ENCODE measurements at places on chromosomes 11 and 22.

- no peak for DNase-seq
These were observed 4.9 kb upstream of the LINC01488 start for GRCh38 chr11:69476509-69476961.

DNA sequence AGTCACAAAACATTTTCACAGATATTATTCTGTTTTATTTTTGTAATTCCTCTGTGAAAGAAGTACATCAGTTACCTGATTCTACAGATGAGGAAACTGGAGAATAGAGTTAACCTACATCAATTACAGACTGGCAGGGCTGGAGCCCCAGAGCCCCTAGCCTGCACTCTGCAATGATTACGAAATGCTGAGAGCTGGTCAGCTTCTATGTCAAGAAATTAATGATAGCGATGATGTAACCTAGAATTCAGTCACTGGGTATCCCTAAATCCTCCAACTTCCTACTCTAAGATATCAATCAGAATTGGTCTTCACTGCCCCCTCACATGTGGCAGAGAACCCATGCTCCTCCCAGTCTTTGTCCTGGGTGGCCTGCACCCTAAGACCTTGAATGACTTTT lies 273.5 kb upstream of the PLET1 start:
- DNase-seq, result no peak

DNA sequence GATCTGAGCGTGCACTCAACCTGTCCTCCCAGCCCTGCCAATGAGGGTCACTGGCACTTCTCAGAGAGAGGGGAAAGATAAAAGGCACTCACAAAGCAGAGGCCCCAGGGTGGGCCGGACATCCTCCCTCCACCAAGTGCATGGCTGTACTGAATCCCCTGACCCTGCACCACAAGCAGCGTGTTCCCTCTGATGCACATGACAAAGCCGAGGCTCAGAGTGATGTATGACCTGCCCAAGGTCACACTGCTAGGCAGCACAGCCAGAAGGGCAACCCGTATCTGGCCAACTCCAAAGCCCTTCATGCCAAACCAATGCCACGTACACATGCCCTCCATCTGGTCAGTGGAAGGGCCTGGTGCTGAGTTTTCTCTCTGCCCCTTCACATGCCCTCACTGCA lies 22.1 kb downstream of the SPATA19 start:
- DNase-seq, result no peak

DNA sequence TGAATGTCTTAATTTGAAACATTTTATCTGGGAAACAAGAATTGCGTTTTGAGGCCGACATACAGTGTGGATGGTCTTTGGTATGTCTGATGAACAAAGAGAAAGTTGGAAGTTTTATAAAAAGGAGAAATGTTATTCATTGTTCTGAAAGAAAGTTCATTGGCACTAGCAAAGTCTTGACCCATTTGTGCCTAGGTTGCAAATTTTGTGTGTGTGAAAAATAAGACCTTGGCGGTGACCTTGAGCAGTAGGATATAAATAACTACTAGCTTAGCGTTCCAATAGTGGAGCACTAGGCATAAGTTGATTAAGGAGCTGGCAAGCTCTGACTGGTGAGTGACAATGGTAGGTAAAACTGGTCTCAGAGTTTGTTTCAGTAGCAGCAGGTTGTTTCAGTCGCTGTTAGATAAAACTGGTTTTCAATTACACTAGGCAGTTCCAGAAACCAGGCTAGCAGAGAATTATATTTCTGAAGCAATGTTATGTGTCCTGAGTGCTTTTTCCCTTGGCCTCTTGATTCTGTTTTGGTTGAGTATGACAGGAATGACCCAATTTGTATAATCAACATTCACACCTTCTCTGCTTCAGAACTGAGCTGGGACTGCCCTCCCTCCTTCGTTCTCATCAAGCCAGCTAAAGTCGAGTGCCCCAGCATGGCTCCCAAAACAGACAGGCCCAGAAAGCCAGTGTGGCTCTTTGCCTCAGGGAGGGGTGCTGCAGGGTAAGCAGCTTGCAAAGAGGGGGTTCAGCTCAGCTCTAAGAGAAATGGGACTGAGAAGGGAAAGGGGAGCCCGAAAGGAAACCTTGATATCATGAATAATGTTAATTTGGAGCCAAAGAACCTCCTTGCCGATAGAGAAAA lies 85.7 kb downstream of the NTM start:
- no peak for DNase-seq

DNA sequence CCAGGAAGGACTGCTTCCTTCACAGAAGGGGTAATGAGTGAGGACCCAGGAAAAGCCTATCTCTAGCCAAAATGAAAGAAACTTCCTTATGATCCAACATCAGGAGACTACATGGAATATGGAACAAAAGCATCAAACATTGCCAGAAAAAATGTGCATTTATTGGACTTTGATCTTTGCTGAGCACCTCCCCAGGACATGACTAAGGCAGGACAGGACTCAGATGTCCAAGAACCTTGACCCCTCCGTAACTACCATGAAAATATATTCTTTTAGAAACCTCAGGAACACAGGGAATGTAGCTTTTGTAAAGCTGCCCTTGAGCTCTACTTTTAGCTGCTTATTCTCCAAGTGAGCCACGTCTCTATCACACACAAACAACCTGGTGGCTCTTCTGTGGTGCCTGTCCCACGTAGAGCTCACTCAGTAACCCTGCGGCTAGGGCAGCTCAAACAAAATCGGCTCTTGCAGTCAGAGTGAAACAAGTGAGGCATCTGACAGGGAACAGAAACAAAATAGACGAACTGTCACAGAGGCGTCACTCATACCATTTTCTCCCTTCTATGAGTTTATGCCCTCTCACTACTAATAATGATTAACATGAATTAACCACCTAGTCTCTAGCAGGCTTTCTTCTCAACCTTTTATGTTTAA lies 471.5 kb upstream of the API5 start:
- DNase-seq, result no peak

DNA sequence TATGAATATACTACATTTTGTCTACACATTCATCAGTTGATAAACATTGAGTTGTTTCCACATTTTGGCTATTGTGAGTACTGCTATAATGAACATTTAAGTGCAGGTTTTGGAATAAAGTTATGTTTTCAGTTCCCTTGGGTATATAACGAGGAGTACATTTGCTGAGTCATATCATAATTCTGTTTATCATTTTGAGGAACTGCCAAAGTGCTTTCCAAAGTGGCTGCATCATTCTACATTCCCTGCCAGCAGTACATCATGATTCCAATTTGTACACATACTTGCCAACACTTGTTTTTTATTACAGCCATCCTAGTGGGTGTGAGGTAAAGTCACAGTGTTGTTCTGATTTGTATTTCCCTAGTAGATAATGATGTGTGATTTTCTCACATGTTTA lies 1458.6 kb upstream of the TENM4 start:
- no peak for DNase-seq

DNA sequence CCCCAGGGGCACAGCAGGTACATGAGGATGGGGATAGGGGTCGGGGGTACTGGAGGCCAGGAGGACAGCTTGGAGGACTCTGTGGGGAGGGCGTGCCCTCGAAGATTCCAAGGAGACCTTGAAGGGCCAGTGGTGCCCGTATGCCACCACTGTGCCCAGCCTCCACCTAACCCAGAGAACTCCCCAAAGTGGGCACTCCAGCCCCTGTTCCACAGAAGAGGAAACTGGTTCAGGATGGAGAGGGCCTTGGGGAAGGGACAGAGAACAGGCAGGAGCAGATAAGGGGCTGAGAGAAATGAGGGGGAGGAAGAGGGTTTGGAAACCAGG lies 2.2 kb upstream of the PHLDA2 start:
- no peak for DNase-seq

GRCh38 chr11:46554213-46555147 lies 39.3 kb downstream of the AMBRA1 start:
- no peak for DNase-seq

- no peak for DNase-seq
These were observed 154.9 kb upstream of the CEP126 start for GRCh38 chr11:101759771-101760450.

- DNase-seq, result no peak
These were observed 33.0 kb upstream of the PITPNB start for GRCh38 chr22:27952091-27952490.

- no peak for DNase-seq
These were observed 3.5 kb upstream of the MAPK8IP2 start for GRCh38 chr22:50597097-50597496.

DNA sequence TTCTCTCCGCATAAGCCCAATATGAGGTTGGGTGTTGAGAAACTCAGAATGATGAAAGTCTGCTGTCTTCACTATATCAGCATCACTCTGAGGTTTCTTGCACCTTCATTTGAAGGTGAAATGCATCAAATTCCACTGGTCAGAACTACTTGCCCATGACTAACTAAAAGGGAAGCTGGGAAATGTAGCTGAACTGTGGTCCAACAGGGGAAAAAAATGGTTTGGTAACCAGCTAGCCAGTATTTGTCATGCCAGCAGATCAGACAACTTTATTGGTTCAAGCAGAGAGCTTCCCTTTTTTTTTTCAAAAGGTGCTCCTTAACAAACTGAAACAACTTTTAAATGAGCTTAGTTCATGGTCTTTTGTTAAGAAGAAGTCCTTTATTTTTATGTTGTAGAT lies 14.2 kb upstream of the PIK3C2A start:
- no peak for DNase-seq

DNA sequence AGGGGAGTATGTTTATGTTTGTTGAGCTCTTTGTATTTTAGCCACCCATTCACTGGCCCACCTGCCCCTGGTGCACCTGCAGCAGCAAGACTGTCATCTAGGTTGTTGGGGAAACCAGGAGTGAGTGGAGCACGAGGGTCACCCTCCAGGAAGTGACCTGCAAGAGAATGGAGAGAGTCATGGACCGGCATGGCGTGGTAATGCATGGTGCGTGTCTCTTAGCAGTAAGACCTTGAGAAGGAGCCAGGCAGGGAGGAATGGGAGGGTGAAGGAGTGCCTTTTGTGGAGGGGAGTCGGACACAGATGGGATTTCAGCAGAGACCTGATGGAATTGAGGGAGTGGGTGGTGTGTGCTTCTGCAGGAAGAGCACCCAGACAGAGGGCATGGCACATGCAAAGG lies 37.9 kb downstream of the KCNQ1 start:
- no peak for DNase-seq

GRCh38 chr11:2769409-2770095 lies 69.8 kb upstream of the KCNQ1OT1 start:
- no peak for DNase-seq

DNA sequence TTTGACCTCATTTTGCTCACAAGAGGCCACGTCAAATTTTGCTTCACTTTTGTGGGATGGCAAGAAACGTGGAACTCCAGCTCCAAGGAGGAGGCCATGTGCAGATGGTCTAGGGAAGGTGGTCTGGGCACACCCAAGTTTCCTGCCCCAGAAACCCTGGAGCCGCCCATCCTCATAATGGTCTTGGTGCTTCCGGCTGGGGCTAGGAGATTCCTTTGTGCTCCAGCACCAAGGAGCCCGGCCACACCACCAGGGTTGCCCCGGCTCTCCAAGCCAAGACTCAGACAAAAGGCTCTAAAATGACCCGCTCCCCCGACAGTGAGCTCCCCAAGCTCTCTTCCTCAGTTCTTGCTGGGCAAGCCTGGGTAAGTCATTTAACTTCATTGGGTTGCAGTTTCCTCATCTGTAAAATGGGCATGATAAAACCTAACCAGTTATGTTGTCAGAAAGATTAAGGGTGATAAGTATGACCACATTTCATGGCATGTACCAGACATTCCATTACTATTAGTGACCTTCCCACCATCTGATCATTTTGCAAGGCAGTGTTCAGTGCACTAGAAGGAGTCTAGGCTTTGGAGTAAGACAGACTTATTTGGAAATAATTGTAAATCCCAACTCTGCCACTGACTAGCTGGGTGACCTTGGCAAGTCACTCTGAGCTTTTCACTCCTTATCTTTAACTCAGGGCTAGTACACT lies 23.3 kb downstream of the DKK3 start:
- DNase-seq, result no peak

- DNase-seq, result no peak
These were observed 861.8 kb downstream of the LRRC4C start for GRCh38 chr11:40597546-40598113.

DNA sequence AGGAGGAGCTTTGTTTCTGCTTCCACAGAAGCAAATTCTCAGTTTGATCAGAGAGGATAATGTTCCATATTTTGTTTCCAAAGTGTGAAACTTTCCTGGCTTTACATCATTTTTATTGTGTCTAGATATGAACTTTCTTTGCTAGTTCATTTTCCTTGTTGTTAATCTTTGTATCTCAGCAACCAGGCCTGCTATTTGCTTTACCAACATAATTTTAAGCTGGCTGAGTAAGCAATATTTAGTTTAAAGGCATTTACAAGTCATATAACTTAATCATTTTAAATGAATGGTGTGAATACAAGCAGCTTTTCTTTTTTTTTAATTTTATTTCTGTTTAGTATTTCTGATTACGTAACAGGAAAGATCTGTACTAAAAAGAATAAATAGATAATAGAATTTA lies 15.2 kb downstream of the NUCB2 start:
- DNase-seq, result no peak

- DNase-seq, result no peak
These were observed 22.3 kb upstream of the RCE1 start for GRCh38 chr11:66820901-66821300.

DNA sequence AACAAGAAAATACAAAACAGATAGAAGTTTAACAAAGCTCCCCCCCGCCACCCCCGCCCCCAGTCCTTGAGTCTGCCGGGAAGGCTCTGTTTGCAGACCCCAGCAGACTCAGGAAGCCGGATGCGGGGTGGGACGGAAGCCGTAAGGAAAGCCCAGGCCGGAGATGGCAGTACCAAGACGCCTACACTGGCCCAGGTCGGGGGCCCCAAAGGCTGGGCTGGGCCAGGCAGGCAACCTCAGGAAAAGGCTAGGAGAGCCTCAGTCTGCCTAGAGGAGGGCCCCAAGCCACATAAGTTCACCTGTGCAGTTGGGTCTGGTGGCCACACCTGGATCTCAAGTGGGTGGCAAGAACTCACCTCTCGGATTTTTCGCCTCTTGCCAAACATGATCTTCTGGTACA lies 4.0 kb upstream of the GAL3ST1 start:
- no peak for DNase-seq

DNA sequence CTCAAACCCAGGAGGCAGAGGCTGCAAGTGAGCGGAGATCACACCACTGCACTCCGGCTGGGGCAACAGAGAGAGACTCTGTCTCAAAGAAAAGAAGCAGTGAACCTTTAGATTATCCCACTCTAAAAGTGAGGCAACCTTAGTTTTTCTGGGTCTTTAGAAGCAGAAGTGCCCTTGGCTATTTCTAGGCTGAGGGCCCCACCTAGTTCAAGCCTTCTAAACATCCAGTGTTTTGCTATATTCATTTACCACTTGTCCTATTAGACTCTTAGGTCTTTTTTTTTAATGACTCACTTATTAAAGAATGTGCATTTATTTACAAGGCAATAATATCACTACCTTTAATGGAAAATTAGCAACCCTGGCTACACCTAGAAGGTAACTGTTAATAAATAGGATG lies 16.7 kb upstream of the EHF start:
- DNase-seq, result no peak

DNA sequence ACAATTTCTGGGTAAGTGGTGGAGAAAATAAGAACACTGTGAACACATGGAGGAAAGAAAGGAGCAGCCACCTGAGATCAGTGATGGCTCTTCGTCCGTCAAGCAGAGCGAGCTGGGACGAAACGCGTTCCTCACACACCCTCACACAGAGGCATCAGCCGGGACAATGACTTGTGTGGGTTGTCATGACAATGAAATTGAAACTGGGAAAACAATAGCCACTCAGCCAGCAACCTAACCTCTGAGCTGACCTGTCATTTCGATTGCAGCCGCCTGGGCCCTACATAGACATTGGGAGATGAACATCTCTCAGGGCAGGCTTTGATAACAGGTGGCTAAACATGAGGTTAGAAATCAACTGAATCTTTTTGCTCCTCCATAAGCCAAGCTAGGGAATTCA lies 51.3 kb downstream of the TRIM29 start:
- DNase-seq, result no peak

GRCh38 chr11:35337136-35337913 lies 82.0 kb downstream of the SLC1A2 start:
- DNase-seq, result no peak

All from activated CD8-positive, alpha-beta memory T cell treated with anti-CD3 and anti-CD28 coated beads for 4 hours (primary cell).